ENCODE measurements at places on chromosomes 5 and 9.

DNA sequence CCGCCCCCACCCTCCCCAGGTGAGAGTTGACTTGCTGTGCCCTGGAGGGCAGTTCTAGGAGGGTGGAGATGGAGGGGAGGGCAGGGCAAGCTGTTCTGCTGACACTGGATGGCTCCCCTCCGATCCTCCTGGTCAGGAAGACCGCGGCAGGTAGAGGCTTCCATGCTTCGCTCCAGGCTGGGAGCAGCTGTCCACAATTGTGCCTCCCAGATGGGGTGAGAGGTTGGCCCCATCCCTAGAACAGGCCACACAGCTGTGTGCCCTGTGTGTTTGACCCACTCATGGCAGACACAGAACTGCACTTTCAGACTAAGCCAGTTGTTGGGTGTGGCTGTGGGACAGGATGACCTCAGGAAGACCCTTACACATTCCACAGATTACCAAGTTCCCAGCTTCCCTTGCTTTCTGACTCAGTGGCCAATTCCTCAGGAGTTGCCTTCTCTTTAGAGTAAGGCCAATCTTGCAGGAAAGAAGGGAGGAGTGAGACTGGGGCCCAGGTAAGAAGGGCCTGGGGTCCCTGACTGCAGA, 72.1 kb upstream of the HSPA9 start:
- DNase-seq: no peak

- DNase-seq: no peak
Observed at GRCh38 chr9:37336150-37336549, 86.3 kb upstream of the GRHPR start.

GRCh38 chr5:132003170-132003744, 8.2 kb downstream of the ACSL6 start:
- no peak for DNase-seq

DNA sequence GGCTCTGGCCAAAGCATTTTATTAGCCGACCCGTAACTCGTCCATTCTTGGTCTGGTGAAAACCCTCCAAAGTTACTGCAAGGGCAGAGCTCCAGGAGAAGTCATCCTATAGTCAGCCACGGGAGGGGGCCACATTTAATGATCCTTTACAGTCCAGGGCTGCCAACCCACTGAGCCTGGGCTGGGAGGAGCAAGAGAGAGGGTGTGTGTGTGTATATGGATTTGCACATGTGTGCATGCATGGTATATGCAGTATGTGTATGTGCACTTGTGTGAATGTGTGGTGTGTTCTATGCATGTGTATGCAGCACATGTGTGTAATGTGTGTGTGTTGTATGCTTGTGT, 4.2 kb upstream of the RASGEF1C start:
- no peak for DNase-seq

GRCh38 chr5:141716009-141716408, 34.0 kb upstream of the ARAP3 start:
- DNase-seq: no peak
